M059J (cell line): ENCODE measurements at places on chromosomes 7 and 10.

- DNase-seq: peak; percentile 33
Observed at GRCh38 chr7:68417659-68418058, 1180.6 kb upstream of the AUTS2 start.

DNA sequence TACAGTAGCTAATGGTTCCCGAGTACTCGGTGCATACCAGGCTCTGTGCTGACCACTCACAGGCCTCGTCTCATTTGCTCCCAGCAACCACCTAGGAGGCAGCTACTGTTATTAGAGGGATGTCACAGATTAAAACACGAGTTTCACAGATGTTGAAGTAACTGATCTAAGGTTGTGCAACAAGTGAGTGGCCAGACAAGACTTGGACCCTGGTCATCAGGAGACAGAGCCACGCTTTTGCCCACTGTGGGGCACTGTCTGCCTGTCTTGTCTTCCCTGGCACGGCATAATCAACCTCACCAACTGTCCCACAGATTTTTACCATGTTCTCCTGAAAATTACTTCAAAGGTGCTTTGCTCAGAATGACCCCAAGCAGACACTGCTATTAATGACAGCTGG lies 111.6 kb upstream of the HABP2 start:
- peak; percentile 23 for DNase-seq

DNA sequence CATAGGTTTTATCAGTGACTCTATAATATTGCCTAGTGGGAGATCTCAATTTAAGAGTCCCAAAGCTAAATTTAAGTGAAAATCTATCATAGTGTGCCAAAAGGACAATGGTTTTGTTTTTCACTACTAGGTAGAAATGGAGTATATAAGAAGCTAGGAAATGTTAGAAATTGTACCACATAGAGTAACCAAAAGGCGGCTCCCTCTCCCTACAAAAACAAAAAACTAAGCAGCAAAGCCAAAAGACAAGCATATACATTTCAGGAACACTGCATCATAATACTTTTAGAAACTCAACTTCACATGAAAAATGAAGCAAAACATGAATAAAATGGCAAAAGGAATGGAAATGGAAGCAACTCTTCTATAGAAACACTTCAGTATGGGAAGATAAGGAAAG lies 271.6 kb downstream of the CACNA2D1 start:
- DNase-seq: no peak

DNA sequence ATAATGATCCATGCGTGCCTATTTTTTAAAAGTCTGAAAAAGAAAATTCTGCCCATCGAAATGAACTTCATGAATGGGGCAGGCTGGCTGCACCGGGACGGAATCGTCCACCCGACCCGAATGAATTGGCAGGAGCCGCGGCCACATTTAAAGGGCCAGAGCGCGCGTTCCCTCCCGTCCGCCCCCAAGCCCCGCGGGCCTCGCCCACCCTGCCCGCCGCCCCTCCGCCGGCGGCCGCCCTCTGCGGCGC lies 319 bp upstream of the GATA3 start:
- DNase-seq: peak; percentile 63

- DNase-seq: no peak
Observed at GRCh38 chr10:100978901-100979195, 8.4 kb downstream of the MRPL43 start.

DNA sequence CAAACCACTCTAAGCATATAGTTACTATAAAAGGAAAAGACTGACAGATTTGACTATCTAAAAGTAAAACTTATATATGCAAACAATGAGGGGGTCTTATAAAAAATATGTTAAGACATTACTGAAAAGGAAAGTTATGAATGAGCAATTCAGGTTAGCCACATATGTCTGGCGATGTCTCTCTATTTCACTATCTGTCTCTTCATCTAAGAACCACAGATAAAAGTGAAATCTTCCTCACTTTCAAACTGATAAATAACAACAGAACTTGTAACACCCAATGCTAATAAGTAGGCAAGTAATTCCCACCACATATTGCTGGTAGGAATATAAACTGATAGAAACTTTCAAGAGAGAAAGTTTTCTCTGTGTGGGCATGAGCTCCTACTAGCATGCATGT lies 138.2 kb downstream of the CHCHD3 start:
- no peak for DNase-seq

DNA sequence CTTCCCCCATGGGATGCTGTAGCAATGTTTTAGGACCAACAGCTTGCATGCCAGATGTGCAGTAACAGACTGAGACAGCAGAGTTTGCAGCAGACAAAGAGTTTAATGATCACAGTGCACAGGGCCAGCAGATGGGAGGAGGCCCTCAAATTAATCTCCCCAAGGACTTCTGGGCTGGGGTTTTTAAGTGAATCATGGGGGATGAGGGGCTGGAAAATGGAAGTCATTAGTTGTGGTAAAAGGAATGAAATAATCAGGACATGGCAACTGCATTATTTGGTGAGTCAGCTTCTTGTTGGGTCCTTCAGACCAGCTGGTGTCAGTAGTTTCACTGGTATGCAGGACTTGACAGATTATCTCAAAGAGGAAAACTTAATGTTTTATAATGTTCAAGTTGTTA lies 12.6 kb upstream of the NRBF2 start:
- DNase-seq: peak; percentile 55

DNA sequence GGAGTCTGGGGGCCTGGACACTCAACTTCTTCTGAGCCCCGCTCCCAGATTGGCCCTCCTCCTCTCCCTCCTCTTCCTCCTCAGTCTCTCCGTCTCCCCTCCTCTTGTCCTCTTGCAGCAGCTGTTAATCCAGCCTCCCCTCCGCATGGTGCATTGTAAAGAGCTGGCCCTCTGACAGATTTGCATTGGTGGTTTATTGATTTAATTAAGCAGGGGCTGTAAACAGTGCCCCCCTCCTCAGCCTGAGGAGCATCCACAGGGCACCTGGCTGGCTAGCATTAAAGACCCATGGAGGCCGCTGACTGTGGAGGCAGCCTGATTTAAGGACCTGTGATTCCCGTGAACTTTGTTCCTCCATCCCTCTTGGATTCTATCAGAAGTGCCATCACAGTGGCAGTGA lies 28.9 kb upstream of the PCBD1 start:
- DNase-seq: no peak

- DNase-seq: no peak
Observed at GRCh38 chr7:91265693-91266066, 1.4 kb downstream of the FZD1 start.

DNA sequence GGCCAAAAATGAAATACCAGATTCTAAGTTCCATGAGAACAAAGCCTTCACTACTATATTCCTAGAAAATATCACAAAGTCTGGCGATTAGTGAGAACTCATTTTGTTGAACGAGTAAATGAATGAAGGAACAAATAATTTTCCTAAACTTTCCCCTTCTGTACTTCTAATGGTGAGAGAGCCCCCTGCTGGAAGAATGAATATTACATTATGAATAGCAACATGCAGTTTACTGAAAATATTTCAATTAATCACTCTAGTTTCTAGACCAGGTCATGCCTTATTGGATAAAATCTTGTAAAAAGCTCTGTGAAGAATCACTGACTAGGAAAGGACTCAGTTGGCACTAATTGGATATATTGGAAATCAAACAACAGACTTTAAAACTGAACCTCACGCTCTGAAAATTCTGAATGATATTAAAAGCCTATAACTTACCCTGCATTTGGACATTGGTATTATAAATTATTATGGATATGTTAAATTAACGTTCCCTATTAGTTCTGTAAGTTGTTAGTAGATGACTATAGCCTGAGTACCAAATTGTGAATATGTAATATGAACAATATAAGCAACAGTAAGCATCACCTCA lies 32.4 kb upstream of the MTPN start:
- DNase-seq: peak; percentile 58

GRCh38 chr7:38878694-38879457 lies 30.1 kb downstream of the VPS41 start:
- DNase-seq: no peak

DNA sequence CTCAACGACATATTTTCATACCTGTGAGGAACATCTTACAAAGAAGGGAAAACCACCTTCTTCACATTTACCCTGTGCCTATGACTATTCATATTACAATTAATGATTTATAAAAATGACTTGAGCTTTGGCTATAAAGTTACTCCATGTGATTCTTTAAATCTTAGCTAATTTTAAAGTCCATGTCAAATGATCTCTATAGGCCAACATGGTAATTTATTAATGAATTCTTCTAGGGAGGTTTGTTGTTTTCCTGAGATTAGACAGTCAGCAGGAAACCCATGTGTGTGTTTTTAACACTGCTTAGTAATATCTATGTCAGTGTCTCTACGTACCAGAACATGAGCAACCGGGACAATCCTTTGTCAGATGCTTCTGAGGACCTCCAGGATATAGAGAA lies 307.3 kb downstream of the IPMK start:
- no peak for DNase-seq

DNA sequence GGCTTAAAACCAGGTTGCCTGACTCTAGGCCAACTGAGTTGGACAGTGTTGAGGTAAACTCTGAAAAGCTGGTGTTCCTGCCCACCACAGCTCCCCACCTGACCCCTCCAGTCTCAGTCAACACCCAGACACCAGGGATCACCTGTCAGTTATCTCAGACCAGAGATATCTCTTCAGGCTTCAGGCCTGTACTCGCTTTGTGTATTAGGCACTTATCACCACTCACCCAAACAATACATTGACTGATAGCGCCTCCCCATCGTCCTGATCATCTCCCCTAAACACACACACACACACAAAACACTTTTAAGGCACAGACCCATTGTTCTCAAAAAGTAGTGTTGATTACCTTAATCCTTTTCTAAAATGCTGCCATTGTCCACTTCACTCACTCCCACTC lies 111.5 kb downstream of the PLCE1 start:
- DNase-seq: no peak

DNA sequence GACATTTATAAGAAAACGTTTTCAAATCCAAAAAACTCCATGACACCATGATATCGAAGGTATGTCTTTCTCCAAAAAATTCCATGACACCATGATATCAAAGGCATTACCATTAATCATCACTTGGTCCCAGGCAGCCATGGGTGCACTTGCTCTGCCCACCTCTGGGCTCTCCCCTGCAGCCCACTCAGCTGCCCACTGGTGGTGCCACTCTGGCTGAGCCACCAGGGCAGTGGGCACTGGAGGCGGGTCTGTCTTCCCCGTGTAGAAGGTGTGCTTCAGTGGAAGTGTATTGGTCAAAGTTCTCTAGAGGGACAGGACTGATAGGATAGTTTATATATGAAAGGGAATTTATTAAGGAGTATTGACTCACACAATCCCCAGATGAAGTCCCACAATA lies 240.4 kb downstream of the KLF6 start:
- DNase-seq: no peak

DNA sequence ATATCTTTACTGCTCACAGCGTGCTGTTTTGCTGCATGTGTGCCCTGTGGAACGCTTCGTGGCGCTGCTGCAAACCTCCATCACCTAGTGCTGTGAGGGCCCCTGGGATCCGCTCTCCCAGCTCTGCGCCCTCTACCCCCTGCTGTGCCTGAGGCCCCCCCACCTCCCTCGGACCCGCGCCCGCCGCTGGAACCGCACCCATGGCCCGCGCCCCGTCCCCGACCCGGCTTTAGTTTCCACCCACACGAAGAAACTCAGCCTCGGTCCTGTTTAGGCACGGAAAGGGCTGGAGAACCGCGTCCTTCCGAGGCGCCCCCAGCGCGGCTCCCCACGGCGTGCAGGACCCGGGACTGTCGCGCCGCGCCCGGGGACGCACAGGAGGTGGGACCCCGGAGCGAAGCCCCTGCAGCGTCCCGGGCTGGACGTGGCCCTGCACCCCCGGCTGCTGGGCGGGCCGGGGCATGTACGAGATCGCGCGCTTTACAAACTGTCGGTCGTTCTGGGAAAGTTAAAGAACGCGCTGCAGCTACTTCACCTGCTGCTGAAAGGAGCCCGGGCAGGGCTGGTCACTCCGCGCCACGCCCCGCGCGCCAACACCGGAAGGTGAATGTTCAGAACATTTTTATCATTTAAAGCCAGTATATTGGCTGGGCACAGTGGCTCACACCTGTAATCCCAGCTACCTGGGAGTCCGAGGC lies 54.3 kb downstream of the BMS1 start:
- no peak for DNase-seq

DNA sequence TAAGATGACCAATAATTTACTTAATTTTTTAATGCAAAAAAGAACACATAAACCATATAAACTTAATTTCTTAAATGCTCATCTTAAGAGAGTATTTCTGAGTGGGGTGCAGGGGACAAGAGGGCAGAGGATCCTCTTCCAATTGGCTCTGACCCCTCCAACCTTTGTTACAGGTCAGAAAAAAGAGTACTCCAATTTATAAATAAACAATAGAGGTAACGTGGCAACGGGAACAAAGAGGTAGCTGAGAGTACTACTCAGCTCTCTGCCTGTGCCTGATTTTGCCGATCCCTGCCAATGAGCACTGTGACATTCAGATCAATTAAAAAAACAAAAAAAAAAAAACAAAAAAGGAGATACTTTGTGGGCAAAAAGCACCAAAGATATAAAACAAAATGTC lies 307.9 kb downstream of the PARD3 start:
- DNase-seq: no peak

DNA sequence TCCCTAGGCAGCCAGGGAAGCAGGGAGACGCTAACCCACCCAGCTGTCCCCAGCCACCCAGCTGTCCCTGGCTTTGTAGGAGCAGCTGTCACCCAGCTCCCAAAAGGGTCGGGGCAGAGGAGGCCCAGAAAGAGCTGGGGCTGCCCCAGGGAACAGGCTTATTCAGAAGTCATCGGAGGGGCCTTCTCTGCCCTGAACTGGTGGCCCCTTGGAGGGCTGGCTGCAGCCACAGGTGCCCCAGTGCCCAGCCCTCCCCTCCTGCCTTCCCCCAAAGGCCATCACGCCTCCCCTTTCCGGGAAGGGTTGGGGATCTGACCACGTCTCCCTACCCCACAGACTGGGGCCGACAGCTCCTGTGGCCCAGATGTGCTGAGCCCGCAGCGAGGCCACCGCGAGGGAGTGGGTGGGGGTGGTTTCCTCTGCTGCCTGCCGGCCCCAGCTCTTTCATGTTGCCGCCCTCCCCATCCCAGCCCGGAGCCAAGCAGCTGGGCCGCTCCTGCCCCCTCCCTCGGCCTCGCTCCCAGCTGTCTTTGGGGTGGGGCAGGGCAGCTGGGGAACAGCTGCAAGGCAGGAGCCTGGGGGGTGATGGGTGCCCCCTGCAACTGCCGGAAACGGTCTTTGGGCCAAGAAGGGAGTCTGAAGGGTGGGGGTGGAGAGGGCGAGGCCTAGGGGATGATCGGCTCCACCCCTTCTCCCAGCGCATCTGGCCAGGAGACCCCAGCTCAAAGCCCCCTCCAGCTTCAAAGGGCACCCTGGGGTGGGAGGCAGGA lies 16.8 kb downstream of the TRIM8 start:
- no peak for DNase-seq

DNA sequence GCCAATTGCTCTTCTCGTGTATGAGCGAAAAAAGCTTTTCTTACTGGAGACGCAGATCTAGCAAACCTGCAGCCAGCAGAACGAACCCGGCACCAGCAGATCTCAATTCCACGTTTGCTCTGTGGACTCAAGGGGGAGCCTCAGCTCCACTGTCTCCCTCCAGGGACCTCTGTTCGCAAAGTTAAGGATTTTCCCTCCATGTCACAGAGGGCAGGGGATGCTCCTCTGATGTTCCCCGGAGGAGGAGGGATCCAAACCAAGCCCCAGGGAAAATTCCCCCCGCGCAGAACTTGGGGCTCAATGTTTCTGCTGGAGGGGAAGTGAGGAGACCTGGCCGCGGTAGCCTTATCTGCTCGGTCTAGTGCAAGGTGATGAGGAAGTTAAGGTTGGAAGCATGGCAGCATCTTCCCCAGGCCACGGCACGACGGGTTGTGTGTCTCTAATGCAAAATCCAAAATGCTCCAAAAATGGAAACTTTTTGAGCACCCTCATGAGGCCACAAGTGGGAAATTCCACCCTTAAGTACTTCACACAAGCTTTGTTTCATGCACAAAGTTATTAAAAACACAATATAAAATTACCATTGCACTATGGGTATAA lies 9.0 kb downstream of the IQCE start:
- DNase-seq: peak; percentile 26

GRCh38 chr10:2760736-2761135 lies 306.6 kb upstream of the PFKP start:
- peak; percentile 9 for DNase-seq
